H9 (cell line): ENCODE measurements at places on chromosomes 3 and 15. TPM values are rescaled to one million over a fixed set of nuclear protein-coding genes. Genes with fewer than 3 reads are reported as not detected.

- no peak overlapping the region for H3K4me3 ChIP-seq
- H3K4me1 ChIP-seq, result peaks cover 14% of the 10 kb centered on the region; the same call in 1 of the 2 replicates
- H3K27me3 ChIP-seq, result no peaks in the 10 kb centered on the region
- no peak overlapping the region for H3K27ac ChIP-seq
Measured at GRCh38 chr15:85785887-85786780, 8.6 kb downstream of the KLHL25 start.

- no peak overlapping the region for H3K4me3 ChIP-seq
- no peak overlapping the region for H3K27ac ChIP-seq
- H3K27me3 ChIP-seq, result no peaks in the 10 kb centered on the region
- H3K4me1 ChIP-seq, result no peaks in the 10 kb centered on the region
- DNase-seq, result no peak
- no peaks in the 10 kb centered on the region for H3K36me3 ChIP-seq
Measured at GRCh38 chr15:70276401-70276800, 178.7 kb upstream of the TLE3 start.

DNA sequence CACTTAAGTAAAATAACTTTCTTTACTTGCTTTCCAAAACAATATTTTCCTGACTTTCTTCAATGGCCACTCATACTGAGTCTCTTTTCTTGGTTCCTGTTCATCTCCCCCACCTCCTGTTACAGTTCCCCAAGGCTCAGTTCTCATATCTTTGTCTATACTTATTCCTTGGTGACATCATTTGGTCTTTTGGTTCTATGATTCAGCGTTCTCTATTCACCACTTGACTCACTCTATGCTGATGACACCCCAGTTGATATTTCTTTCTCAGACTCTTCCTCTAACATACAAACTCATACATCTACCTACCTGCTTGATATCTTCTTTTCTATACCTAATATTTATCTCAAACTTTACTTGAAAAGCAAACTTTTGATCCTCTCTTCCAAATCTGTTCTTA is 85.0 kb upstream of the P3H2 start:
- no peak overlapping the region for H3K27ac ChIP-seq
- H3K4me1 ChIP-seq, result no peaks in the 10 kb centered on the region
- no peak overlapping the region for H3K4me3 ChIP-seq
- no peaks in the 10 kb centered on the region for H3K27me3 ChIP-seq
- no peak for DNase-seq
- H3K36me3 ChIP-seq, result peaks cover 15% of the 10 kb centered on the region

DNA sequence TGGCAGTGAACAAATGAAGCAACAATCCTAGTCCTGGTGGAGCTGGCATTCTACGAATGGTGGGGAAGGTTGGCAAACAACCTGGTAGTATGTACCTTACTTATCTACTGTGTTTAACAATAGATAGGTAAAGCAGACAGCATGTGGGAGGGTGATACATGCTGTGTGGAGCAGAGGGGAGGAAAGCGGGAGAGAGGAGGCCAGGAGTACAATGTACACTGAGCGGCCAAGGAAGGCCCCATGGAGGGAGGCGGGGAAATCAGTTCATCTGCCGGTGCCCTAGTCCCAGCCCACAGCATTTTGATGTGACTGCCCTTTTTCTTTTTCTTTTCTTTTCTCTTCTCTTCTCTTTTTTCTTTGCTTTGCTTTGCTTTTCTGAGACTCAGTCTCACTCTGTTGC is 5.3 kb upstream of the RHCG start:
- peak; percentile 6 for DNase-seq
- H3K4me3 ChIP-seq, result no peak overlapping the region
- no peaks in the 10 kb centered on the region for H3K36me3 ChIP-seq
- no peaks in the 10 kb centered on the region for H3K4me1 ChIP-seq
- no peaks in the 10 kb centered on the region; the same call in 1 of the 2 replicates for H3K27me3 ChIP-seq

GRCh38 chr15:88803241-88803919 is at the start of gene ACAN:
Gene ACAN, plus strand, starts transcription at chr15:88803436. Its CDS starts 32,771 bp downstream, at chr15:88836207.
- H3K36me3 ChIP-seq, result no peaks in the 10 kb centered on the region
- no peaks in the 10 kb centered on the region for H3K4me1 ChIP-seq
- H3K4me3 ChIP-seq, result peak within 1 kb of the TSS; percentile 97
- H3K27ac ChIP-seq, result no peak within 1 kb of the TSS

The IQCH gene
- total RNA-seq, result 1.1 and 1.9 TPM in 2 replicates

The CPN2 gene
- not detected in 2 replicates for total RNA-seq

DNA sequence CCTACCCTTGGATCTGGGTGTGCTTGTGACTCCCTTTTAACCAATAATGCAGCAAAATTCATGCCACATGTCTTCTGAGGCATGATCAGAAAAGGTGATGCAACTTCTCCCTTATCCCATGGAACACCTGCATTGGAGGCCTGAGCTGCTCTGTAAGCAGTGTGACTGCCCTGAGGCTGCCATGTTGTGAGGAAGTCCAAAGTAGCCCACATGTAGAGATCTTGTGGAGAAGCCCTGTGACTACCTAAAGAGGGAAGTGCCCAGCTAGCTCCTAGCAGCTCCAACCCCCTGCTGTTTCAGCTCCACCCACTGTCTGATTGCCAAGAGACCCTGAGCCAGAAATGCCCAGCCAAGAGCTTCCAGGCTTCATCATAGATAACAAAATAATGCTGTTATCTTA is 6.4 kb upstream of the NR1D2 start:
- no peak overlapping the region for H3K27ac ChIP-seq
- no peaks in the 10 kb centered on the region for H3K36me3 ChIP-seq
- no peak overlapping the region for H3K4me3 ChIP-seq
- no peak for DNase-seq
- H3K27me3 ChIP-seq, result no peaks in the 10 kb centered on the region
- peaks cover 2% of the 10 kb centered on the region; the same call in 1 of the 2 replicates for H3K4me1 ChIP-seq

DNA sequence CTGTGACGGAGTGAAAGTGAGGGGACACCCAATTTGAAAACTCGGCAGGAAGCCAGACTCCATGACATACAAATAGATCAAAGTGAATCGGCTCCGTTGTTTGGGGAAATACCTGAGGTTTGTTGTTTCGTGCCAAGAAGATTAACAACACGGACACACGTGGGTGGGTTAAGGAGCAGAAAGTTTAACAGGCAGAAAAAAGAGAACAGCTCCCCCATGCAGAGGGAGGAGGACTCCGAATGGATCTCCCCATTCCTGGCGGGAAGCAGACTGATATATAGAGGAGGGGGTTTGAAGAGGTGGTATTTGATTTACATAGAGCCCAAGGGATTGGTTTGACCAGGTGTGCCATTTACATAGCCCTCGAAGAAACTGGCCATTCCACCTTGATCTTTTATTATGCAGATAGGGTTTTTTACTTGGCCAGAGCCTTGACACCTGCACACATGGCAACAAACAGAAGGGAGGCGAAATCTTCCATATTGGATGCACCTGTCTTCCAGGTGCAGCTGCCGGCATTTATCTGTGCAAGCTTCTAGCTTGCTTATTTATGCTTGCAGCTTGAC is 4.8 kb upstream of the SACM1L start:
- peaks cover 19% of the 10 kb centered on the region for H3K36me3 ChIP-seq
- H3K27ac ChIP-seq, result peak overlapping the region; percentile 27

DNA sequence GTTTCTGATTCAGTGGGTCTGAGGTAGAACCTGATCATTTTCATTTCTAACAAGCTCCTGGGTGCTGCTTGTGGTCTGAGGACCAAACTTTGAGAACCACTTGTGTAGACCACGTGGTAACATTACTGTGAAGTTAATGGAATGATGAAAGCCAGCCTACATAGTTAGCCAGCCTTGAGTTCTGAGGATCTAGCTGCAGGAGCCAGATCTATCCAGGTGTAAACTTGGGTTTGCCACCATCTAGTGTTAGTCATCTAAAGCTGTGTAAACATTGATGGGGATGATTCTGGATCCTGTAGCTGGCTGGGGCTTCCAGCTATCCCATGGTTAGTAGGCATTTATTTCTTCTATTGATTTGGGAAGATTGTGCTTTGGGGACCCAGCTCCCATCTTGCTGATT is 170.0 kb downstream of the TMEM108 start:
- no peak overlapping the region for H3K4me3 ChIP-seq
- H3K36me3 ChIP-seq, result no peaks in the 10 kb centered on the region
- no peak for DNase-seq
- H3K27ac ChIP-seq, result no peak overlapping the region
- no peaks in the 10 kb centered on the region for H3K27me3 ChIP-seq

The RETNLB gene
- not detected in 2 replicates for total RNA-seq

DNA sequence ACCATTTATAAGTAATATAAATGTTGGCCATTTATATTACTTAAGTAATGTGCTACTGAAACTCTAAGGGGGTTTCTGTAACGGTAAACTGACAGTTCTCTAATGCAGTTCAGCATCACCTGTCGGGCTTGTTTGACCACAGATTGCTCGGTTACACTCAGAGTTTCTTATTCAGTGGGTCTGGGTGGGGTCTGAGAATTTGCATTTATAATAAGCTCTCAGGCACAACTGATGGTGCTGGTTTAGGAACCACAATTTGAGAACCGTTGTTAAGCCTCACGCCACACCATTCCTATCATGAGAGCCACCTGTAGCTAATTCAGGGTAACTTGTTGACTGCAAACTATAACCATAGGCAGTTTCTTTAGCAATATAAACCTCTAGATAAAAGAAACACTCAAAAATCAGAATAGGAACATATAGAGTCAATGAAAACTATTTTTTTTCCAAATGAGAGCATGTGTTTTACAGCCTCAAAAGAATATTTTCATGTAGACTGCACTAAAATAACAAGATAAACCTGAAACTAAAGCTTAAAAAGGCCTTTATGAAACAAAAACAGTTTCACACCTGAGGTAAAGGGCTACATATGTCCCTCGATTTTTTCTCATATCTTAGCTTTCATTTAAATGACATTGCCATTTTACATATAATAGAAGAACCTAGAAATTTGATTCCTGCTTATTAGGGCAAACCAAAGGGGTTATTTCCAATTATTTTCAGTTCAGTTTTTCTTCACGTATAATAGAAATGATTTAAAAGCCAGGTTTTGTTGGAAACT is 604.8 kb downstream of the UNC13C start:
- no peaks in the 10 kb centered on the region for H3K4me1 ChIP-seq
- H3K36me3 ChIP-seq, result no peaks in the 10 kb centered on the region
- no peak overlapping the region for H3K27ac ChIP-seq
- no peak overlapping the region for H3K4me3 ChIP-seq

GRCh38 chr3:4981294-4981664 is 2.0 kb downstream of the BHLHE40 start:
- DNase-seq, result no peak
- peaks cover 3% of the 10 kb centered on the region; the same call in 2 of the 3 replicates for H3K36me3 ChIP-seq
- H3K4me1 ChIP-seq, result peaks cover 6% of the 10 kb centered on the region
- no peak overlapping the region for H3K27ac ChIP-seq
- H3K4me3 ChIP-seq, result peak overlapping the region; percentile 9; the same call in 1 of the 2 replicates

GRCh38 chr3:58628823-58629562 is 37.6 kb downstream of the FAM3D start:
- H3K4me1 ChIP-seq, result no peaks in the 10 kb centered on the region
- no peaks in the 10 kb centered on the region for H3K36me3 ChIP-seq
- H3K27ac ChIP-seq, result no peak overlapping the region
- no peak overlapping the region for H3K4me3 ChIP-seq
- no peak for DNase-seq
- H3K27me3 ChIP-seq, result no peaks in the 10 kb centered on the region; the same call in 1 of the 2 replicates

- no peaks in the 10 kb centered on the region for H3K4me1 ChIP-seq
- no peak for DNase-seq
- H3K4me3 ChIP-seq, result no peak overlapping the region
- H3K36me3 ChIP-seq, result no peaks in the 10 kb centered on the region
- H3K27ac ChIP-seq, result no peak overlapping the region
Measured at GRCh38 chr15:46671336-46671735, 1036.5 kb downstream of the SQOR start.

The FILIP1L gene
- 0.07 and 0.22 TPM in 2 replicates for total RNA-seq

- DNase-seq, result no peak
- H3K27me3 ChIP-seq, result no peaks in the 10 kb centered on the region
- peaks cover 8% of the 10 kb centered on the region; the same call in 1 of the 2 replicates for H3K4me1 ChIP-seq
- no peak overlapping the region; the same call in 1 of the 2 replicates for H3K4me3 ChIP-seq
- peaks cover 8% of the 10 kb centered on the region; the same call in 1 of the 2 replicates for H3K36me3 ChIP-seq
Measured at GRCh38 chr15:83066034-83066733, 868 bp downstream of the BTBD1 start.

The CDC25A gene
- total RNA-seq, result 83.3 and 84.5 TPM in 2 replicates

DNA sequence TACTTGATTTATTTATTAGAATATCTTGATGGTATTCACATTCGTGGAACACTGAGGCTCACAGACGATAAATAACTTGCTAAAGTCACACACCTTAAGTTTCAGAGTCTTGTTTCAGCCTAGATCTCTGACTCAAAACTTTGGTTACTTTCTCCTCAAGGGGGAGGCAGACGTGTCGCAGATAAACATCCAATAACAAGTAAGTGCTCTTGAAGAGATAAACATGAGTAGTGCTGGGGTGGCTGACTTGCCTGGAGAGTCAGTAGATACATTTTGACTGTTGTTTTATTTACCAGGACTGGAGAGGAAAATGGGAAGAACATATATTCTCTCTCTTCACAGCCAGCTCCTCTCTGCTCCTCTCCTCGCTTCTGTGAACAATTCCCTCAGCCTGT is 31.3 kb downstream of the FBXO45 start:
- H3K27me3 ChIP-seq, result no peaks in the 10 kb centered on the region
- H3K36me3 ChIP-seq, result no peaks in the 10 kb centered on the region
- no peaks in the 10 kb centered on the region for H3K4me1 ChIP-seq
- no peak overlapping the region for H3K27ac ChIP-seq

DNA sequence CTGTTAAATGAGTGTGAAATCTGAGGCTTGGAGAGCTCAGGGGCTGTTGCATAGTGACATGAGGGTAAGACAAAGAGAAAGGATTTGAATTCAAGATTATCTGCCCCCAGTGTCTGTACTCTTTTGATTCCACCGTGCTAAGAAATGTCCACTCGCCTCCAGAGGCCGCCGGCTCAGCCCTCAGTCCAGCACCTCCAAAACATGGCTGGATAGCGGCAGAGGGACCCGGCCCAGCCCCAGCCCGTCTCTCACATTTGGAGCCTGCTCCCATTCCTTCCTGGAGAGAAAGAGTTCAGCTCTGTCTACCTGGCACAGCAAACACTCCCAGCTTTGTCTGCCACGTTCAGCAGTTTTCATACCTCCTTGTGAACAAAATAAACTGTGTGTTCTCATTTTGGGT is 84.8 kb upstream of the IQSEC1 start:
- H3K4me3 ChIP-seq, result no peak overlapping the region
- no peak for DNase-seq
- H3K27me3 ChIP-seq, result no peaks in the 10 kb centered on the region
- H3K36me3 ChIP-seq, result peaks cover 10% of the 10 kb centered on the region
- peaks cover 8% of the 10 kb centered on the region; the same call in 1 of the 2 replicates for H3K4me1 ChIP-seq

The GRIP2 gene
- 3.1 and 3.2 TPM in 2 replicates for total RNA-seq

GRCh38 chr3:160531311-160531710 is 34.1 kb downstream of the KPNA4 start:
- H3K36me3 ChIP-seq, result peaks cover 54% of the 10 kb centered on the region
- no peaks in the 10 kb centered on the region for H3K27me3 ChIP-seq
- no peak overlapping the region for H3K27ac ChIP-seq
- H3K4me1 ChIP-seq, result no peaks in the 10 kb centered on the region
- H3K4me3 ChIP-seq, result no peak overlapping the region

GRCh38 chr3:43515208-43515917 is 106.4 kb downstream of the ANO10 start:
- H3K4me3 ChIP-seq, result no peak overlapping the region
- no peaks in the 10 kb centered on the region for H3K4me1 ChIP-seq
- no peak for DNase-seq
- H3K27ac ChIP-seq, result no peak overlapping the region
- H3K36me3 ChIP-seq, result peaks cover 22% of the 10 kb centered on the region

- no peak overlapping the region for H3K4me3 ChIP-seq
- DNase-seq, result no peak
- H3K27me3 ChIP-seq, result no peaks in the 10 kb centered on the region
- no peaks in the 10 kb centered on the region for H3K36me3 ChIP-seq
Measured at GRCh38 chr3:66957367-66957766, 40.7 kb upstream of the KBTBD8 start.

The CD200 gene
- 51.6 and 56.0 TPM in 2 replicates for total RNA-seq

GRCh38 chr3:117566926-117567325 is 857.3 kb downstream of the TUSC7 start:
- no peaks in the 10 kb centered on the region for H3K27me3 ChIP-seq
- no peak overlapping the region for H3K4me3 ChIP-seq
- H3K4me1 ChIP-seq, result no peaks in the 10 kb centered on the region
- DNase-seq, result no peak
- H3K36me3 ChIP-seq, result no peaks in the 10 kb centered on the region
